ENCODE measurements at places on chromosomes 7 and 10. TPM values are rescaled to one million over a fixed set of nuclear protein-coding genes. Genes with fewer than 3 reads are reported as not detected.

ZNF485 gene
- 3.3 TPM for total RNA-seq

C10orf143 gene
- total RNA-seq = 4.8 TPM

LRRTM3 gene
- total RNA-seq = not detected

LBX1 gene
- total RNA-seq = not detected

KLHL7 gene
- total RNA-seq = 29.9 TPM

PDE6C gene
- not detected for total RNA-seq

ZEB1 gene
- total RNA-seq = 52.5 TPM

TMEM213 gene
- 0.12 TPM for total RNA-seq
